Immature natural killer cell (primary cell): ENCODE measurements at places on chromosomes 12 and 14. TPM values are rescaled to one million over a fixed set of nuclear protein-coding genes. Genes with fewer than 3 reads are reported as not detected.

GRCh38 chr14:95173518-95173917 lies 16.2 kb upstream of the DICER1 start:
- no peak for DNase-seq

DNA sequence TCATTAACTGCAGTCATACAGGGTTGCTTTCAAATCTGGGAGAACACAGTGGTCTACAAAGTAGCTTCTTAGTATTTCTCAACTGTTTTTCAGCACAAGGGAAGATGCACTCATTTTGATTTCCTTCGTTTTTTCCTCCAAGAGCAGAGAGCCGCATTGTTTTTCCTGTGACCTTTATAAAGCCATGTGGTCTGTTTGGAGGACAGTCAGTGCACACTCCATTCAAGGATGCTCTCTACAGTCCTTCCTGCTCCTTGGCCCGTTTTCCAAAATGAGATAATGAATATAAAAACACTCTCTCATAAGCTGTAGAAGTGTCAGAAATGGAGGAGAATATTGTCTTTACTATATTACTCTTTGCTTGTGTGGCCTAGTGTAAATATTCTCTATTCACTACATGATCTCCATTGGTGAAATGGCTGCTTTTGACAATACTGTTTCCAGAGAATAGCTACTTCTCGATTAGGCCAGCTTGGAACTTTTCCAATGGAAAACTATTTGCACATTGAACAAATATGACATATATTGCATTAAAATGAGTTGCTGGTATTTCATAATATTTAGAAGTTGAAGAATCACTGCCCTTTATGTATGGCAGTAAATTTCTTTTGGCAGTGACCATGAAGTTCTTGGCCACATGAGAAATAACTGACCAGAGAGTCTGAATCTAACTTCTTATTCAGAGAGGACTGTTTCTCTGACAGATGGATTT lies 393.1 kb upstream of the RGS6 start:
- DNase-seq, result no peak

- no peak for DNase-seq
These were observed 6.5 kb downstream of the KRT85 start for GRCh38 chr12:52360663-52361271.

DNA sequence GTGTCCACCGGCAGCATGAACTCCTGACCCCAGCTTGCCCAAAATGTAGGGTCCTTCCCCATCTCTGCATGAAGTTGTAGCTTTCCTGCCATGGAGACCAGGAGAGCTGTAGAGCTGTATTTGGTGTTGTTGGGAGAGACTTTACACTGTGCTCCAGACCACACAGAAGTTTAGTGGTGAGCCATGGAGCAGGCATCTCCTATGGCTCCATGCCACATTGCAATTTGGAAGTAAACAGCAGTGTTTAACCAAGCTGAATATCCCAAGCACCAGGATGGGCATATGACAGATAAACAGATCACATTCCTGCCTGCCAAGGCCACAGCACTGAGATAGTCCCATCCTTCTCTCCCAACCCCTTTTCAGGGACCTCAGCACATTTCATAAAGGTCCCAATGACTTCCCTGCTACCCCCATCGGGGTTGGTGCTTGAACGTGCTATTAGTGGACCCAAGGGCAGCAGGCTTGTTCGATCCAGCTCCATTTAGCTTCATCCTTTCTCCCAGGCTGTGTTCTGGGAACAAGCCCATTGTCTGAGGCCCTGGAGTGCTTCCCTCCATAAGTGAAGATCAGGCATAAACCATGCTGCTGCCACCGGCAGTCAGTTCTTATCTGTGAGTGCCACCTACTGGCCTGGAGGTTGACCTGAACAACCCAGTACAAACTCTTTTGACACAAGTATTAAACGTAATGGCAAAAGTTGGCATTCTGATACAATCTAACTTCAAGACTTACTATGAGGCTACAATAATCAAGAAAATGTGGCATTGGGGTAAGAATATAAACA lies 172.3 kb upstream of the ATXN7L3B start:
- DNase-seq, result no peak

DNA sequence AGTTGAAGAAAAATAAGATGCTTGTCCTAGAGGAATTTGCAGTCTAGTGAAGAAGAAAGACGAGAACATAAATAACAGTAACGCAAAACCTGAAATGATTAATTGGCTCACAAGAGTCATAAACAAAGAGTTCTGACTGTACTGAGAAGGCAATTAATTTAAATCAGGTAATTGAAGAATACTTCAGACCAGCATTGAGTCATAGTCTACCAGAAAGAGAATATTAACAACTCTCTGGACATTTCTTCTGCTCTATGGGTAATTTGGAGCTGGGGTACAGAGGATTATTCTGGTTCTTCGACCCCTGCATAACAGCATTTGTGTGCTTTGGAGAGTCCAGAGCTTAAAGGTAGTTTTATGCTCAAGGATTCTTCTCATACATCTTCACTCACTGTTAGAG lies 390.3 kb upstream of the DCN start:
- no peak for DNase-seq

- DNase-seq, result peak; percentile 35
These were observed 483 bp downstream of the POC1B start for GRCh38 chr12:89525305-89525823.

DNA sequence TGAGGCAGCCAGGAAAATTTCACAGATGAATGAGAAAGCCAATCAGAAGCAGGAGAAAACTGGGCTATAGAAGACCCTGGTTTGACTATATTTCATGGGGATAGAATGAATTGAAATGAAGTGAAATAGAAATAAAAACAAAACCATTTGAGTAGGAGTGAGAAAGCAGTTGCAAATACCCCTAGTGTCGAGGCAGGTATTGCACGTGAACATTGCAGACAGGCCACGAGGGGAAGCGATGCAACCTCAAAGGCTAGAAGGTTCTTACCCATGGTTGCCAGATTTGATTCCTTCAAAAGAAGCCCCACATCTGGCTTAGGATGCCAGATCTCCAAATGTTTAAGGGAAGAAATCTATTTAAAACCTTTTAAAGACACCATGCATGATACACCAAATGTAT lies 648.9 kb downstream of the VRK1 start:
- DNase-seq, result no peak

The SRGAP1 gene
- 0.02 TPM for polyA plus RNA-seq

The TGFB3 gene
- 0.39 TPM for polyA plus RNA-seq

The LTA4H gene
- polyA plus RNA-seq, result 65.9 TPM

The LRFN5 gene
- polyA plus RNA-seq, result not detected

The E2F7 gene
- polyA plus RNA-seq, result not detected
